ENCODE measurements at places on chromosomes 5 and 9.

DNA sequence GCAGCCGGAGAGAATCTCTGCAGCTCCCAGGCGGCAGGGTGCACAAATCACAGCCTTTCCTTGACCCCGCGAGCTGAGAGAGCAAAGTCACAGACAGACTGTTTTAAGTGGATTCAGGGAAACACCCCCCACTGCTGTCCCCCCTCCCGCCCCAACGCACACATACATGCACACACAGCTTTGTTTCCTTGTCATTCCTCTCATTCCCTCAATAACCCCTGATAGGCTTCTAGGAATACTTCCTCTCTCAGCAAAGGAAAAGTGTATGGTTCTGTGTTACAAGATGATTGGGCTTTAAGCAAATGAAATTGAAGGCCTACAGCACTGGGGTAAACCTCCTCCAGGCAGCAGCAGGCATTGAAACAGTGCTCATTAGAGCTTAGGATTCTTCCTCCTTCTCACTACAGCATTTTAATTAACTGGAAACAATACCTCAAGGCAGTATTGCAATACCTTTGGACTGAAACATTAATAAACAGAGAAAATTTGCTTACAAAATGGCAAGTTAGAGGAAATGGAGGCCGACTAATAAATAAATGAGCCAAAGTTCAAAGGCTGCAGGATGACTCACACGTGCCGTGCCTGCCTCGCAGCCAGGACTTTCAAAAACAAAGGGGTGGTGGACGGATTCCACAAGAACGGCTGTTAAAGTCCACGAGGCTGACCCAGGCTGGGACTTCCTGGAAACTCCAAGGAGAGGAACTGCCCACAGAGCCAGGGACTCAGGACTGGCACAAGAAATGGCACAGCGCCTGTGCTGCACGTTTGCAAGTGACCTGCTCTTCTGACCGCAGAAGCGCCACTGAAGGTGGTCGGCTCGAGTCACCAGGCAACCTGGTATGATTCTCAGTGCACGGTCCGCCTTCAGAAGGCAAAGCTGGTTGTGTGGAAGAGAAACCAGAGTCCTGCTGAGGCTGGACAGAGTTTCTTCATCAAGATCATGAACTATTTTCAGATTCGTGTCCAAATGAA is 236.2 kb downstream of the SYK start:
- H3K27ac ChIP-seq, result no peak overlapping the region
- H3K36me3 ChIP-seq, result no peaks in the 10 kb centered on the region

GRCh38 chr5:173890195-173890991 is 2.2 kb downstream of the CPEB4 start:
- peak overlapping the region; percentile 82 for H3K27ac ChIP-seq
- no peaks in the 10 kb centered on the region for H3K36me3 ChIP-seq
- H3K27me3 ChIP-seq, result no peaks in the 10 kb centered on the region
- H3K4me1 ChIP-seq, result peaks cover 10% of the 10 kb centered on the region
- DNase-seq, result no peak

DNA sequence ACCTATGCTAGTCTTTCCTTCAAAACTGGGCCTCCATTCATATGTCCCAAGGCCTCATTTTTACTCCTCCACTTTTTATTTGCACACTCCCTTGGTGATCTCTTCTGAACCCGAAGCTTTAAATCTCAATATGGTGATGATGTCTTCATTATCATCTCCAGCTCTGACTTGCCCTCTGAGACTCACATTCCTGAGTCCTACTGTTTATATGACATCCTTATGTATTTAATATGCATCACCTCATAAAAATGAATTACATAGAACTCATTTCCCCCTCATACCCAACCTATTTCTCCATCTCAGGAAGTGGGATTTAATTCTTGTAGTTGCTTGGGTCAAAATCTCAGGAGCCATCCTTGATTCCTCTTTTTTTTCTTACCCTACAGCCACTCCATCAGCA is 473.0 kb downstream of the EBF1 start:
- H3K4me3 ChIP-seq, result no peak overlapping the region
- no peaks in the 10 kb centered on the region for H3K36me3 ChIP-seq
- no peaks in the 10 kb centered on the region for H3K27me3 ChIP-seq

- H3K36me3 ChIP-seq, result peaks cover 12% of the 10 kb centered on the region
- H3K27me3 ChIP-seq, result no peaks in the 10 kb centered on the region
- peaks cover 4% of the 10 kb centered on the region for H3K4me1 ChIP-seq
- DNase-seq, result no peak
- H3K4me3 ChIP-seq, result no peak overlapping the region
Measured at GRCh38 chr5:42691413-42691937, 65.1 kb upstream of the CCDC152 start.

- H3K4me3 ChIP-seq, result no peak overlapping the region
- no peak overlapping the region for H3K27ac ChIP-seq
- peaks cover 62% of the 10 kb centered on the region for H3K4me1 ChIP-seq
- H3K27me3 ChIP-seq, result peaks cover 70% of the 10 kb centered on the region
- no peak for DNase-seq
Measured at GRCh38 chr9:137310189-137311052, 8.3 kb upstream of the NRARP start.

Data from tibial artery (tissue), 4 donors.